ENCODE measurements at places on chromosomes 11 and 22. TPM values are rescaled to one million over a fixed set of nuclear protein-coding genes. Genes with fewer than 3 reads are reported as not detected.

The FAM111B gene
- 23.6 TPM for total RNA-seq

The DTX4 gene
- 0.21 TPM for total RNA-seq

The SCT gene
- not detected for total RNA-seq

The ESAM gene
- total RNA-seq, result 1.6 TPM

The CBLIF gene
- not detected for total RNA-seq

The NXPE2 gene
- total RNA-seq, result not detected

The CCDC188 gene
- total RNA-seq, result not detected

The SPDYC gene
- total RNA-seq, result not detected

The HEPN1 gene
- not detected for total RNA-seq

The MAJIN gene
- not detected for total RNA-seq

The HTR3B gene
- total RNA-seq, result not detected

The JAML gene
- 0.39 TPM for total RNA-seq

The PSMD13 gene
- 271 TPM for total RNA-seq

The STK33 gene
- 3.9 TPM for total RNA-seq

The GPHA2 gene
- total RNA-seq, result not detected

The PGGHG gene
- 115 TPM for total RNA-seq

The F2 gene
- 0.64 TPM for total RNA-seq

The OR51B5 gene
- total RNA-seq, result not detected

The CDC42EP1 gene
- 62.5 TPM for total RNA-seq

The FTH1 gene
- 2,322 TPM for total RNA-seq

The NAV2 gene
- 22.7 TPM for total RNA-seq

Data from Panc1 (cell line).